NCI-H1048 (cell line): ENCODE measurements at places on chromosomes 16 and 17.

DNA sequence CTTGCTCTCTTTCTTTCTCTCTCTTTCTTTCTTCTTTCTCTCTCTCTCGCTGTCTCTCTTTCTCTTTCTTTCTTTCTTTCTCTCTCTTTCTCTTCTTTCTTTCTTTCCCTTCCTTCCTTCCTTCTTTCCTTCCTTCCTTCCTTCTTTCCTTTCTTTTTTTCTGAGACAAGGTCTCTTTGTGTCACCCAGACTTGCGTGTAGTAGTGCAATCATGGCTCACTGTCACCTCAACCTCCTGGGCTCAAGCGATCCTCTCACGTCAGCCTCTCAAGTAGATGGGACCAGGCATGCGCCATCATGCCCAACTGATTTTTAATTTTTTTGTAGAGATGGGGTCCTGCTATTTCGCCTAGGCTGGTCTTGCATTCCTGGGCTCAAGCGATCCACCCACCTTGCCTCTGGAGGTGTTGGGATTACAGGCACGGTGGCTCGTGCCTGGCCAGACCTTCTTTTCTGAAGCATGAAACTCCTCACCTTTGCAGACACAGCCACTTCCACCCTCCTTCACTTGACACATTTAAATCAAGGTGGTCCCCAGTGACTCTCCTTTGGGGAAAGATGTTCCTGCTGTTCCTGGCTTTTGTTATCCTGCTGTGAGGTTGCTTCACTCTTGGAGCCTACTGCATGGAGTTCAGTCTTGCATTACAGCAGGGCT is 26.8 kb upstream of the NKD1 start:
- no peak for DNase-seq

GRCh38 chr16:27568077-27568476 is 18.1 kb downstream of the KATNIP start:
- DNase-seq: no peak

- DNase-seq: no peak
Measured at GRCh38 chr16:11232852-11233726, 22.9 kb downstream of the SOCS1 start.

- DNase-seq: no peak
Measured at GRCh38 chr16:73412416-73412815, 364.5 kb upstream of the ZFHX3 start.

- no peak for DNase-seq
Measured at GRCh38 chr16:87826798-87827587, 42.3 kb downstream of the SLC7A5 start.

- DNase-seq: no peak
Measured at GRCh38 chr16:6682142-6682811, 650.4 kb upstream of the RBFOX1 start.

- DNase-seq: no peak
Measured at GRCh38 chr17:4920351-4921048, 11.6 kb upstream of the GP1BA start.

- no peak for DNase-seq
Measured at GRCh38 chr17:63928966-63929695, 3.0 kb downstream of the CD79B start.

GRCh38 chr16:55647798-55648197 is 8.0 kb upstream of the SLC6A2 start:
- no peak for DNase-seq

GRCh38 chr16:15542261-15542660 is 100.7 kb downstream of the MARF1 start:
- DNase-seq: no peak

DNA sequence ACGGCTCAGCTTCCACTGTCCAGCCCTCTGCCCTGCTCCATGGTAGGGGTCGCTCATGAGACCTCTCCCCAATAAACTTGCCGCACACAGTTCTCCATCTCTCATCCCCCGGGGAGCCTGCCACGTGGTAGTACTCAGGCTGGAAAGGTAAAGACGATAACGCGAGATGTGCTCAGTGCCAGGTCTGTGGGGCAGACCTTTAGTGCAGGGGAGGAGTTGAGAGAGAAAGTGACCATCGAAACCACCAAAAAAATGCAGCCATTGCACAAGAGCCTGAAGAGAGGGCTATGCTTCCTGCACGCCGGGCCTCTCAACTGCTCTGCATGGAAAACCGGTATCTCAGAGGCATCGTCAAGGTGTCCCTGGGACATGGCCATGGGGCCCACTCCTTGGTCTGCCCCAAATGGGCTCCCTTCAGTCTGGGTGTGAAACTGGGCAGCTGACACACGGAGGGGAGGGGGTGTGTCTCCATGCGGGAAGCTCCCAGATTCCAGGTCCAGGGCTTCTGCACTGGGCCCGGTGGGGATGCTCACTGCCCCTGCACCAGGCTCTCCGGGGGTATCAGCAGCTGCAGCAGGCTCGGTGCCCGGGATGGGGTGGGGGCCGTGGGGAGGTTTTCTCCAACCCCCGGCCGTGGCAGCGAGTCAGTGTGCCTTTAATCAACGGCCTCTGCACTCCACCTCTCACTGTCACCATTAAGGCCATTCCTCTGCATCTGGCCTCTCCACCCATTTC is 4.7 kb upstream of the AANAT start:
- DNase-seq: no peak

- DNase-seq: no peak
Measured at GRCh38 chr16:12262454-12263180, 286.1 kb downstream of the SNX29 start.

DNA sequence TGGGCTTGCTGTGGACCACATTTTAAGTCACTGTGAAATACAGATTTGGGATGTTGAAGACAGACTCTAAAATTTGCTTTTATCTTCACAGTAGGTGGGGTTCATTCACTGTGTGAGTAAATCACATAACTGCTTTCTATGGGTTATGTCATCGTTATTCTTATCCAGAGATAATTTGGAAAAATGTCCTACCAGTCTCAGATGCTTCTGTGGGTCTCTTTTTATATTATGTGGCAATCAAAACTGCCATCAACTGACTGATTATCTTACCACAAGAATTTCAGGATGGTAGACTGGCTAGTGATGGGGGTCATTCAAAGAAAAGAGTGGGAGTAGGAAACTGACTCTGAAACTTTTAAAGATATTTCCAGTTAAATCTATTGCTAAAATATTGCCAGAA is 3.1 kb downstream of the HSBP1 start:
- no peak for DNase-seq

DNA sequence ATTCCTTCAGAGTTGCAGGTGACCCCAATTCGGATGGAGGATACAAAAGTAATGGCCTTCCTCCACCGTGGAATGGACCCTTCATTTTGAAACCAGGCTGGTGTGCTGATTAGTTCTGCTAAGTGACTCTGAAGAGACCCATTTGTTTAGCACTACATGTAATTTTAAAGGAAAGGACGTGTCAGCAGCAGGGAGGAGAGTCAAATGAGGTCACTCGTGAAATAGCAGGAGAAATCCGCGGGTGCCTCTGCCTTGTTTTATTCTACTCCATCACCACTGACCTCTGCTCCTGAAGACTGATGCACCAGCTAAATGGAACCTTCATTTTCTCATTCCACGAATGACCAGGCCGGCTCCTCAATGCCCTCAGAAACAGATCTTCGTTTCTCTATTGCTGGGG is 589.2 kb downstream of the CDH11 start:
- no peak for DNase-seq

DNA sequence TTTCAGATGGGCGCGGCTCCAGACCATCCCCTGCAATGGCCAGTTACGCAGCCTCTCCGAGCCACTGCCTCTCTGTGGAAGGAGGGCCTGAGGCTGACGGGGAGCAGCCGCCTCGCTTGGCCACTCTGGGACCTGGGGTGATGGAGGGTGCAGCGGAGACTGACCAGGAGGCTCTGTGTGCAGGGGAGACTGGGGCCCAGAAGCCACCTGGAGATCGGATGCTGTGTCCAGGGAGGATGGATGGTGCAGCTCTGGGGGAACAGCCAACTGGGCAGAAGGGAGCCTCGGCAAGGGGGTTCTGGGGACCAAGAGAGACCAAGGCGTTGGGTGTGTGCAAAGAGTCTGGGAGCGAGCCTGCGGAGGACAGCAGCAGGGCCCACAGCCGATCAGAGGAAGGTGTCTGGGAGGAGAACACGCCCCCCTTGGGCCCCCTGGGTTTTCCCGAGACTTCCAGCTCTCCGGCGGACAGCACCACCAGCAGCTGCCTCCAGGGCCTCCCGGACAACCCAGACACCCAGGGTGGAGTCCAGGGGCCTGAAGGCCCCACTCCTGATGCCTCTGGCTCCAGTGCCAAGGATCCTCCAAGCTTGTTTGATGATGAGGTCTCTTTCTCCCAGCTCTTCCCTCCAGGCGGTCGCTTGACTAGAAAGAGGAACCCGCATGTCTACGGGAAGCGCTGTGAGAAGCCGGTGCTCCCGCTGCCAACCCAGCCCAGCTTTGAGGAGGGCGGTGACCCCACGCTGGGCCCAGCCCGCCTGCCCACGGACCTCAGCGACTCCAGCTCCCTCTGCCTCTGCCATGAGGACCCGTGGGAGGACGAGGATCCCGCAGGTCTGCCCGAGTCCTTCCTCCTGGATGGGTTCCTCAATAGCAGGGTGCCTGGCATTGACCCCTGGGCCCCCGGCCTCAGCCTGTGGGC is 17.4 kb upstream of the ZFPM1 start:
- DNase-seq: no peak

- DNase-seq: no peak
Measured at GRCh38 chr17:3905017-3905520, 11.2 kb downstream of the P2RX1 start.

- DNase-seq: no peak
Measured at GRCh38 chr17:36673637-36674277, 72.4 kb downstream of the MRM1 start.

GRCh38 chr17:57634713-57635465 is 110.2 kb downstream of the CCDC182 start:
- DNase-seq: no peak

GRCh38 chr17:40873255-40873654 is 6.2 kb upstream of the KRT12 start:
- no peak for DNase-seq

GRCh38 chr16:12416136-12416787 is 387.4 kb downstream of the CPPED1 start:
- no peak for DNase-seq

DNA sequence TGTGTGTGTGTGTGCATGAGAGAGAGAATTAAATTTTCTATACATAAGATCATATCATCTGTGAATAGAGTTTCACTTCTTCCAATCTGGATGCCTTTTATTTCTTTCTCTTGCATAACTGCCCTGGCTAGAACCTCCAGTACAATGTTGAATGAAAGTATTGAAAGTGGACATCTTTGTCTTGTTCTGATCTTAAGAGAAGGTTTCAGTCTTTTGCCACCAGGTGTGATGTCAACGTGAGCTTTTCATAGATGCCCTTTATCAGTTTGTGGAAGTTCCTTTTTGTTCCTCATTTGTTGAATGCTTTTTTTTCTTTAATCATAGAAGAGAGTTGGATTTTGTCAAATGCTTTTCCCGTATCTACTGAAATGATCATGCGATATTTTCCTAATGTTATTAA is 63.3 kb downstream of the RNF213 start:
- no peak for DNase-seq

GRCh38 chr16:53744449-53744848 is 40.5 kb downstream of the FTO start:
- DNase-seq: no peak

DNA sequence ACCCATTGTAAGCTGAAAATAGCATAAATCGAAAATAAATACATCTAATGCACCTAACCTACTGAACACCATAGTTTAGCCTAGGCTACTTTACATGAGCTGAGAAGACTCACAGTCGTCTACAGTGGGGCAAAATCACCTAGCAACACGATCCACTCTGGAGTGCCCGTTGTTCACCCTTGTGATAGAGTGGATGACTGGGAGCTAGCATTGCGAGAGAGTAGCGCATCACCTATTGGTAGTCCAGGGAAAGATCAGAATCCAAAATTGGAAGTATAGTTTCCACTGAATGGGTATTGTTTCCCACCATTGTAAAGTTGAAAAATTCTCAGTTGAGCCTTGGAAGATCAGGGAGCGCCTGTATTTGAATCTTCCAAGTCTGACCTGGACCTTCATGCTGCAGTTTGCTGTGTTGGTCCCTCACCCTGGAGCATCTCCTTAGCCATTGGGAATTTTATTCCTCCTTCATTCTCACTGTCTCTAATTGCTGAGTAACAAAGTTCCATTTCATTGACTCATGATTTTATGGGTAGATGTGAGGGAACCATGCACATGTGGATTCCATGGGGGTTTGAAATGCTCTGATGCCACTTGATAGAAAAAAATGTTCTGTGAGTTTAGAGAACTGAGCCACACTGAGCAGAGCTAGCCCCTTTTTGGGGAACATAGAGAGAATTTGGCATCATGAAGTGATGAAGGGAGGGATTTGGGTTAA is 19.6 kb downstream of the AKAP1 start:
- DNase-seq: no peak

DNA sequence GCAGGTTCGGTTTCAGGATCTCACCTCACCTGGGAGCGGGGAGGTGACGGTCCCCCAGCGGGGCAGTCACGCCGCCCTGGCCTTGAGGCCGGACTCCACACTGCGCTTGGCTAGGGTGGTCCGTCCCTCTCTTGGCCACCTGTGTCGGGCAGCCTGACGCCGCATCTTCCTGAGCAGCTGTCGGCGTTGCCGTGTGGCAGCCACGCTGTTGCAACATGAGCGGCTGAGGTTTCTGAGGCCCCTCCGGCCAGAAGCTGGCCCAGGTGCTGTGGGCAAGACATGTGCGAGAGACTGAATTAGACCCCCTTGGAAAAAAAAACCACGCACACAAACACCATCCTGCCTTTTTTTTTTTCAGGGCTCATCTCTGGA is 49.2 kb downstream of the IRF8 start:
- no peak for DNase-seq

- peak; percentile 37 for DNase-seq
Measured at GRCh38 chr17:43393944-43394482, 4.8 kb upstream of the ARL4D start.

DNA sequence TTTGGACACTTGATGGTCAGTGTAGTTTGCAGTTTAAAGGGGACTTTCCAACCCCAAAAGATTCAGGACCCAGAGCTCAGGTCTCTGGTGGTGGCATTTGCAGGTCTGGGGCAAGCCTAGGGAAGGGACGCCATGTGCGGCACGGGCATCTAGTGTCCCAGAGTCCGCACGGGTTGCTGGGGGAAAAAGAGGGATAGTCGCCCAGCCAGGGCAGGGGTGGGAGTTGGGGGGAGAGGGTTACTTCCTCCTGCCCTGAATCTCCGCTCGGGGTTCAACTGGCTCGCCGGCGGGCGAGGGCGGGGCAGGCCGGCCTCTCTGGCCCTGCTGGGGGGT is 239 bp upstream of the CA7 start:
- DNase-seq: no peak

GRCh38 chr16:51402298-51402697 is 251.2 kb upstream of the SALL1 start:
- no peak for DNase-seq

DNA sequence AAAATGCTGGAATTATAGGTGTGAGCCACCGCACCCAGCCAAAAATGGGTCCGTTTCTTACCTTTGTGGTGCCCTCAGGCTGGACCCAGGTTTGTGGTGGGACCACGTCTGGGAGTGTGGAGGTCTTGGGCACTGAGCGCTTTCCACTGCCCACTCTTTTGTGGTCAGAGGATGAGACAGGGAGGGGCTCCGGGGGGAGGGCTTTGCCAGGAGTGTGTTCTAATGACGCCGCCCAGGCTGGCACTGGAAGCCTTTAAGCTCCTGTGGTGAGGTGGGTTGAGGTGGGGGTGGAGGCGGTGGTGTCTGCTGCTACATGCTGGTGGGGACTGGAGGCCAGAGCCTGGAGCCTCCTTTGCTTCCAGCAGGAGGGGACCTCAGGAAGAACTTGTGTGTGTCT is 12.8 kb upstream of the ADCY7 start:
- DNase-seq: no peak
